ENCODE measurements at places on chromosomes 4 and X.

DNA sequence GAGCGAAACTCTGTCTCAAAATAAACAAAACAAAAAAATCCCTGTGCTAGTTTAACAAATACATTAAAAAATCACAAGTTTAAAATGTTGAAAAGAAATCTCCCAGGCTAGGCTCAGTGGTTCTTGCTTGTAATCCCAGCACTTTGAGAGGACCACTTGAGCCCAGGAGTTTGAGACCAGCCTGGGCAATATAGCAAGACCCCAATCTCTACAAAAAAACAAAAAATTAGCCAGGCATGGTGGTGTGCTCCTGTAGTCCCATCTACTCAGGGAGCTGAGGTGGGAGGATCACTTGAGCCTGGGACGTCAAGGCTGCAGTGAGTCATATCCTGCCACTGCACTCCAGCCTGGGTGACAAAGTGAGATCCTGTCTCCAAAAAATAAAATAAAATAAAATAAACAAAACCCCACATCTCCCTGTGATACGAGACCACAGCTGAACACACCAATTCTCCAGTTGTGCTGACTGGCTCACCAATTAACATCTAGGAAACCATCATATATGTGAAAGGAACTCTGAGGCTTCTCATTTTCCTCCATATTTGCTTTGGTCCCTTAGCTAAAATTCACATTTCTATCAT is 7.3 kb downstream of the RPS4X start:
- DNase-seq: peak; percentile 2

- no peak for DNase-seq
Observed at GRCh38 chrX:38571058-38571457, 9.7 kb downstream of the TSPAN7 start.

GRCh38 chr4:188282471-188283232 is 143.4 kb downstream of the TRIML1 start:
- DNase-seq: no peak

GRCh38 chr4:185344743-185345538 is 50.8 kb downstream of the LRP2BP start:
- DNase-seq: no peak

DNA sequence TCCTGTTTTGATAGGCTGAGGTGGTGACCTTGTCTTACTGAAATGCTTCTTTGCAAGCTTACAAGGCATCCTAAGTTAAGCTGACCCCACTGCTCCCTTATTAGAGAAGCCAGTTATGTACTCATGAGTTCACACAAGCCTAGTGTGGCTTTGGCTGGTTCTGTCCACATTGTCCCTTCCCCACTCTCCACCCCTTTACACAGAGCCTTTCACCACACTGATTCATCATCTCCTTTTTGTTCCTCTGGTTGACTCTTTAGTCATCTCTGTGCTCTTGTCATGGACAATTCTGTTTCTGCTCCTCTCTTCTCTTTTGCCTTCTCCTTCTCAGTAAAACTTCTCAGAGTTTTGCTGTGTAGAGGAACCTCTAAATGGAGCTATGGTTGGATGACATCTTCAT is 4.9 kb downstream of the CHRNA9 start:
- DNase-seq: no peak

DNA sequence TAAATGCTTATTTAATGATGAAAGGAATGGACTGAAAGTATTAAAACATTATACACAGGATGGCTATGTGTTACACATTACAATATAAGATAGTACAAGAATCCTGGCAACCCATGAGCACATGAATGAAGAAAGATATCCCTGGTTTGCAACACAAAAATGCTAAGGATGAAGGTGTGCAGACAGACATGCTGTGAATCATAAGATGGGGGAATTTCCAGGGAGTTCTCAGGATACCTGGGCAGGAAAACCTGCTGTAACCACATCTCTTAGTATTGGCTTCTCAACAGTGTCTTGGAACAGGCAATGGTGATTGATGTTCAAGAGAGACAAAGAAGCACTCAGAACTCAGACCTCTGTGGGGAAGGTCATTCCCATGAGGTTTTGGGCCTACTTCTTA is 23.9 kb upstream of the ANOS1 start:
- DNase-seq: no peak

DNA sequence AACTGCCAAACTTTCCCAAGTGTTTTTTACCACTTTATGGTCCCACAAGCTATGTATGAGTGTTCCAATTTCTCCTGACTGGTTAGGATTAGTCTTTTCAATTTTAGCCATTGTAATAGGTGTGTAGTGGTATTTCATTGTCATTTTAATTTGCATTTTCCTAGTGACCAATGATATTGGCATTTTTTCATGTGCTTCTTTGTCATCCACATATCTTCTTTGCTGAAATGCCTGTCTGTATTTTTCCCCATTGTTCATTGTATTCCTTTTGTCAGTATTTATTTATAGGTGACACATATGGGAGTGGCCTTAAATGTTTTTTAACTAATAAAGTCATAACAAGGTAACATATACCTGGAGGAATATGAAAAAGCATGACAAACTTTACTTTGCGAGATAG is 9.2 kb upstream of the UBE2D3 start:
- no peak for DNase-seq

DNA sequence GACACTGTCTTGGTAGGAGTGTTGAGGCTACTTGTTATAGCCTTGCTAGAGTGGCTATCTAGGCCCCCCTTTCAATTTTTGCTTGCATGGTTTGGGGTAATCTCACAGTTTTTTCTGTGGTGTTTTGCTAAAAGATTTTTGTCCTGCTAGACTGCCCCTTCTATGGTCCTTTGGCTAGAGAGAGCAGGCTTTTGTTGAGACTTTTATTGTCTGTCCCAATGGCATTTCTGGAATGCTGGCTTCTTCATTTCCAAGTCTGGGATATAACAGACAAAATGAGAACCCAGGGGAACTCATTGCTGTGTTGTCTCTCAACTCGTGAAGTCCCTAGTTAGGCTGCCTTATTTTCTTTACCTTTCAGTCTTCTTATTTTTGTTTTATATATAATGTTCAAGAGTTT is 160.2 kb upstream of the ZC4H2 start:
- DNase-seq: no peak
